ENCODE measurements at places on chromosomes 1 and 21.

GRCh38 chr1:155504207-155504606, 58.4 kb downstream of the ASH1L start:
- DNase-seq, result peak; percentile 20

GRCh38 chr1:86155051-86155806, 1.3 kb downstream of the COL24A1 start:
- DNase-seq, result peak; percentile 38

DNA sequence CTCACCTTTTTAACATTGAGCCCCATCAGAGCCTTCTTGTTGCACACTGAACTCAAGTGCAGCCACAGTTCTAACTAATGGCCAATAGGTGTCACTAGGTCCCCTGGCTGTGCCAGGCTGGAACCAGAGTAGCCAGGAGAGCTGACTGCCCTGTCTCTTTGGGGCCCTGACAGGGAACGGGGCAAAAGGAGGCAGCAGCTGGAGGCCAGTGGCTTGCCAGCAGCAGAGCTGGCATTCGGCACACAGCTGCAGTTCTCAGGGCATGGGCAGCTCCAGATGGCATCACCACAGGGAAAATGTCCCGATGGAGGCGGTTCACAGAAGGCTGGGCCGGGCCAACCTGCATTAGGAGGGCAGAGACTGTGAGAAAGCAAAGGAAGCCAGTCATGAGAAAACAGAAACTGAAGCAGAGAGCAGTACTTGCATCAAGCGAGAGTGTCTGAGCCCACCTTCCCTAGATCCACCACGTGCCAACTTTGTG, 188.6 kb downstream of the FCRL5 start:
- DNase-seq, result peak; percentile 38

GRCh38 chr1:5238351-5239130, 584.1 kb downstream of the AJAP1 start:
- no peak for DNase-seq

- no peak for DNase-seq
Measured at GRCh38 chr1:234355782-234356510, 17.3 kb upstream of the COA6 start.

DNA sequence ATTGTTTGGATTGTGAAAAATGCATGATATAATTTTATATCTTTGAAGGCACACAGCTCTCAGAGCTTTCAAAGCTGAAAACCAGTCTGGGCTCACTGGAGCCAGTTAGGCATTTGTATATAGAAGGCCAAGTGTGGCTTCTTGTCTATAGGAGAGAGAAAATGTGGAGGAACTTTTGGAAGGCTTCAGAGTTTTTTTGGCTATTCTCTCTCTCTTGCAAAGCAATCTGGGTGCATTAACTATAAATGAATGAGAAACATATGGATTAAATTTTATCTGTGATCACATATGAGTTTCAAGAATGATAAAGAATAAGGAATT, 216.7 kb upstream of the HOOK1 start:
- peak; percentile 34 for DNase-seq

- DNase-seq, result peak; percentile 46
Measured at GRCh38 chr1:234841710-234842231, 231.8 kb upstream of the IRF2BP2 start.

GRCh38 chr21:45747233-45747766, 103.8 kb downstream of the PCBP3 start:
- DNase-seq, result no peak

- DNase-seq, result no peak
Measured at GRCh38 chr1:156813750-156814570, 2.7 kb downstream of the SH2D2A start.

DNA sequence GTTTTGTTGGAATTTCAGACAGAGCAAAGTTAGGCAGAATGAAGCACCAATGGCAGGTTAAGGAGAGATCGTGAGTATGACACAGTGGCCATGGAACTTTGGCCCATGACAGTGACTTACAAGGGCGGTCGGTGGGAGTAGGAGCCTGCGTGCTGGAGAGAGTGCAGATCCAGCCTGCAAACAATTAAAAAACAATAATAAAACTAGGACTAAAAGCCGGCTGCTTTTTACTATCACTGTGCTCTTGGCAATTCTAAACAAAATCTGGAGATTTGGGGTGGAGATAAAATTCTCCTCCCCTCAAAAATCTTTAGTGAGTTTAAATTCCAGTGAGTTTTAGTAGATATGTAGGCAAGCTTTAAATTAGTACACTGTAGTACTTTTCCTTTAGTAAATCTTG, 96.9 kb downstream of the DHRS3 start:
- no peak for DNase-seq

DNA sequence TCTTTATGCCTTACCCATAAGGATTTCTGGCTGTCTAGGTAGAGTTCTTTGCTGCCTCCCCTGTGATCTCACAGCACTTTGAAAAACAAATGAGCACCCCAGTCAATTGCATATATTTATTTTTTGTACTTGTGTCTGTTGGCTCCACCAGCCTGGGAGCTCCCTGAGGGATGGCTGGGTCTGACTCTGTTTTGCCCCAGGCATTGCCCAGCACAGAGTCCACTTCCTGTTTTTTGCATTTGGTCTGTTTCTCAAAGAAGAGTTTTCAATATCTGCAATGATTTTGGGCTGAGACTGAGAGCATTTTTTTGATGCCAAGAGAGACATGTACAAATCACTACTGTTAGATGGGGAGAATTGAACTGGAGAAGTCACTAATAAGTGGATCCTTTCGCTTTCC, 125.0 kb downstream of the FOXD2 start:
- DNase-seq, result no peak

- no peak for DNase-seq
Measured at GRCh38 chr1:68148631-68149030, 83.7 kb downstream of the WLS start.

DNA sequence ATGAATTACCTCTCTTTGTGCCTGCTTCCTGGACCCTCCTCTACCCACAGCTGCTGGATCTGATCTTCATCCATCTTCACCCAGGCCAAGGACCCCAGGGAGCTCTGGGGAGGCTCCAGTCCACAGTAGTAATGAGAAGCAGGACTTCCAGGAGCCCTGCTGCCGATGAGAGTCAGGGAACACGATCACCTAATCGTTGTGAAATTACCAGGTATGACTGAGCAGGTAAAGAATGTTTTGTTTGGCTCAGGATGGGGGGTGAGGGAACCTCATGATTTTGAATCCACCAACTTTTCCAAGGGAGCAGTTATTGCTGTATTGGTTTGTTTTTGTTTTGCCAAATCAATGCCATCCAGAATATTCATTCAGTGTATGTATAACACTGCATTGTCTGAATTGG, 454.0 kb downstream of the PLPP3 start:
- DNase-seq, result no peak

GRCh38 chr1:156502894-156503697, 2.5 kb upstream of the MEF2D start:
- DNase-seq, result peak; percentile 96

DNA sequence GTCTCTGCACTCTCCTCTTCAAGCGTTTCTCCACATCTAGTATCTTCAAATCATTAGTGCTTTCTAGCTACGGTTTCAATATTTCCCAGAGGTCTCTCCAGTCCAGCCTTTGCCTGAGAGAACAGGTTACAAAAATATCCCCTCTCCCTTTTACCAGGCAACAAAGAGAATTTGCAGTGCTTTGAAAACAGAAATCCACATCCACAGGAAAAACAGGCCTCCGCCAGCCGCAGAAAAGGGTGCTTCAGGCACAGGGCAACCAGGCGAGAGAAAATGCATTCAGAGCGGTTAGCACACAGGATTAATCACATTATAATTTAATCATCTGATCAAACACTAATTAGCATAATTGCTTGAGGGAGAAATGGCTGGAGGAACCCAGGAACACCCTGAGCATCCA, 13.8 kb downstream of the DSCAM start:
- no peak for DNase-seq

DNA sequence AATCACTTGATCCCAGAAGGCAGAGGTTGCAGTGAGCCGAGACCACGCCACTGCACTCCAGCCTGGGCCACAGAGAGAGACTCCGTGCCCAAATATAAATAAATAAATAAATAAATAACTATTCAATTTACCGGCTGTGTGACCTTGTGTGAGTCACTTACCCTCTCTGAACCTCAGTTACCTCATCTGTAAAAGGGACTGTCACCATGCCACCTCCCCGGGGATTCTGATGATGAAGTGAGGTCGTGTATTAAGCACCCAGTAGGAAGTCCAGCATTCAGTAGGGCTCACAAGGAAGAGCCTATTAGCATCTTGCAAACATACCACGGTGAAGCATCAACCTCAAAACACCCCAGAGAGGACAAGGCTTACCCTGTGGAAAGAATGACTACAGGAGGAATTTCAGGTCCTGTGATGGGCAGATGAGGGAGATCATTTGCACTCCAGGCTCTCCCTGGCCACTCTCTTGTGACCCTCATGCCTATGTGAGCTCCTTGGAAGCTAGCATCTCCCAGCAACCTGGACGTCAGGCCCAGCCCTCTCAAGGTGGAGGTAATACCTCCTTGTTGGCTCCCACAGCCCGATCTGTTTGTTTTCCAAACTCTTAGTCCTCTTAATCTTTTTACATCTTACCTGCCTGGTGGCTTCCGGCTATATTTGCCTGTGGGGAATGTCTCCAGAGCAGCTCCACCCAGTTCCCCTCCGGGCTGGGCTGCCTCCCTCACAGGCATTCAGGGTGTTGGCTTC, 7.6 kb upstream of the C1QA start:
- no peak for DNase-seq

DNA sequence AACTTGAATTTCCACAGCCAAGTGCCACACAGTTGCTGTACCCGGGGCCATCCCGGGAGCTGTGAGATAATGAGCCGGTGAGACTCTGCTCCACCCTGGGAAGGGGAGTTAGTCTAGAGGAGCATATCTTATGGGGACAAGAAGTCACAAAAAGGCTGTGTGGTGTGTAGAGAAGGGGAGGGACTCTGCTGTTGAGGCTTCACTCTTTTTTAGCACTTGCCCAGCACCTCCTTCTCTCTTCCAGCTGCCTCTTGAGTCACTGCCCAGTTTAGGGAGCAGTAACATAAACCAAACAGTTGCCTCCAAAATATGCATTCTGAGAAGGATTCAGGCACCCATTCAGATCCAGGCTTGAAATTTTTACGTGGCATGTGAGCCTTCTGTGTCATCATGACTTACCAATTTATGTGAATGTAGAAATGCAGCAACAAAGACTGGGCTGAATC, 744 bp upstream of the WDR26 start:
- DNase-seq, result peak; percentile 83

All from fibroblast of skin of right quadriceps (primary cell).